ENCODE measurements at places on chromosomes 7 and 10.

DNA sequence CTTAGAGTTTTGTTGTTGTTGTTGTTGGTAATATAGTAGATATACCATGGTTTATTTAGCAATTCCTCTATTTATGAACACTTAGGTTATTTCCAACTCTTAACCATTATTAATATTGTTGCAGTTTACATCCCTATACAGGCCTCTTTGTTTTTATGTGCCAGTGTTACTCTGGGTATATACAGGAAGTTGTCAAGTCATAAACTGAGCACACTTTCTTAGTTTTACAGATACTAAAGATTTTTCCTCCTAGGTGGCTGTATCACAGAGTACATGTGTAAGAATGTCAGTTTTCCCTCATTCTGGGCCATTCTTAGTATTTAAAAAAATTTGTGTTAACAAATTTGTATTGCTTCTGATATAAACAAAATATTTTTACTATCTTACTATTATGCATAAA lies 128.4 kb downstream of the ARL4A start:
- DNase-seq: no peak

DNA sequence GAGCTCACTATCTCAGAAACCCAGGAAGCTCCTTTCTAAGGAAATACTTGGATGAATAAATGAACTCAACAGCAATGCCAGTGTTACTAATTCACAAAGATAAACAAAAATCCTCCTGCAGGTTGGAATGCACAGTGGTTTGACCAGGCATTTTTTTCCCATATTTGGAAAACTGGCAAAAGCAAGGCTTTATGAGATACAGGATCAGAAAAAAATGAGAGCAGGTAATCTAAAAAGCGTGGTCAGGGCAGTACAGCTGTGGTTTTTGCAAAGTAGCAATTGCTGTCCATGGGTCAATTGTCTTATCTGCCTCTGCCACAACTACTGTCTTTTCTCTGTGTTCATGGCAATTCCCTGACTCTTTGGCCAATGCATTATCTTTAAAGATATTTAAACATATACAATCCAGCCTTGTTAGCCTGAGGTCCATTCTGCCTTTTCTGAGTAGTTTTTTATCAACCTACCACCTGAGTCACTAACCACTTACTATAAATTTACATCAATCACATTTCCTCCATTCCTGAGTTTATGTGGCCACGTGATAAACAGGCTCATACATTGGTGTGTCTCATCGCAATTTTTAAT lies 564.5 kb upstream of the IGFBP3 start:
- peak; percentile 98 for DNase-seq

DNA sequence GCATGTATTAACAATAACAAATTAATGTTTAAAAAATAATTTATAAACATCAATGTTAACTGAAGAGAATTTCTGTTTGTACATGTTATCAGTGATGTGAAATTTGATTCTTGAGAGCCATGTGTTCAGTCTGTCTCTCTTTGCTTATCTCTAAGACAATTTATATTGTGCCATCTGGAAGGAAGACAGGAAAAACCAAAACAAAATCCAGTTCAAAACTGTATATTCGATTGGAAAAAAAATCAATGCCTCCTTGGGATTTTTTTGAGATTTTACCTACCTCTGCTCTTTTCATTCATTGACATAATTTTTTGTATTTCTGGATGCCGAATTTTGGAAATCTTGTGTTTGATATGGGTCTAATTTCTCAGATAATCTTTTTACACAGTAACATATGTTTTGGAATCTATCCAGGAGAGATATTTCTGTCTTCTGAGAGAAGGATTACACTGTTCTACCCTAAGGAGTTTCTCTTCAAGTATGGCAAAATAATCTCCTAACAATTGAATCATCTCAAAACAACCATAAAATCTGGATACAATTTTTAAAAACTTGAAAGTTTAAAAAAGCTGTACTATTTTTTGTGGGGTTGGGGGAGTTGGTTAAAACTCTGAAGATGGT lies 311.9 kb upstream of the GNAI1 start:
- no peak for DNase-seq

GRCh38 chr7:48728799-48729198 lies 195.5 kb upstream of the CDC14C start:
- no peak for DNase-seq

DNA sequence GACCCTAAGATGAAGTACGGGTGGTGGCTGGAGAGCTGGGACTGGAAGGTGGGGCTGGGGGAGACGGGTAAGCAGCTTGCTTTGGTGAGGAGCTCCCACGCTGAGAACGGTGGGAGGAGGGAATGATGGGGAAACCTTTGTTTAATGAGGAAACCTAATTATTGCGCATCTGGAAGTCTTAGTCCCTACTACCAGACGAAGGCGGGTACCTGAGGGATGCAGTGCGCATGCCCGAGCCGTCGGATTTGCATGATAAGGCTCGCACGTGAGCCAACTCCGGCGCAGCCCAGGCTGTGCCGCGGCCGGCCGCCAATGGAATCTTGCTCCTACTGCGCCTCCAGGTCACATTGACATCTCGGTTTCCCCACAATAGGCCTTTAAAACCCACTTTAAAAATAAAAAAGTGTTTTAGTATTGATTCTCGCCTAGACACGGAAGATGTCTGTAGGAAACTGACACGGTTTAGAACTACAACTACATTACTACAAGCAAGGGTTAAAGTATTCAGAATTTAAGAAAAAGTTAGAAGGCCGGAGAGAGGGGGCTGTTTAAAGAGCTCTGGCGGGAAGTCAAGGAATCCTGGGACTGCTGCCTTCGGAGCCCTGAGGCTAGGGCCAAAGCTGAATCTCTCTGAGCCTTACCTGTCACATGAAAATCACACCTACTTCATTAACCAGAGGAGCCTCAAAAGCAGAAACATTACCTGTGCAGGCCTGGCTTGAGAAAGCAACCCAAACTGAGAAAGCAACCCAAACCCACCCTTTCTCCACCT lies 12.1 kb upstream of the DLX6 start:
- DNase-seq: no peak

- no peak for DNase-seq
Measured at GRCh38 chr10:108064746-108065260, 900.3 kb upstream of the SORCS1 start.

DNA sequence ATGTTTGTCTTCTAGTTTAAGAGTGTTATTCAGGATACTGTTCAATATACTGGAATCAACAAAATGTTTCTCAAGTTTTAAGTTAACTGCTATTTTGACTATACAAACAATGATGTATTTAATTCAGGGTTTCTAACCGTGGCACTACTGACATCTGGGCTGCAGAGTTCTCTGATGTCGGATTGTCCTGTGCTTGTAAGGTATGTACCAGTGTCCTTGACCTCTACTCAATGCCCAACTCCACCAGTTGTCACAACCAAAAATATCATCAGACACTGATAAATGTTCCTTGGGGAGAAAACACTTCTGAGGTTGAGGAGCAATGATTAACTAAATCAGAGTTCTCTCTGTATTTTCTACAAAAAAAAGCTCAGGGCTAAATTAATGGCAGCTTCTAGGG lies 301.5 kb downstream of the PARD3 start:
- DNase-seq: no peak

- no peak for DNase-seq
Measured at GRCh38 chr10:77028042-77028441, 609.6 kb downstream of the KCNMA1 start.

GRCh38 chr7:157521061-157521731 lies 184.4 kb downstream of the DNAJB6 start:
- DNase-seq: no peak
